Bladder microvascular endothelial cell (primary cell): ENCODE measurements at places on chromosomes 4 and X. TPM values are rescaled to one million over a fixed set of nuclear protein-coding genes. Genes with fewer than 3 reads are reported as not detected.

Gene MGAT4D
- total RNA-seq: not detected in 2 replicates

Gene RAB33A
- total RNA-seq: 0.19 and 0.49 TPM in 2 replicates

Gene RELL1
- 250 and 287 TPM in 2 replicates for total RNA-seq

Gene GYPB
- not detected in 2 replicates for total RNA-seq

Gene RPS6KA3
- 78.0 and 117 TPM in 2 replicates for total RNA-seq

Gene ZFP42
- 0.16 TPM in 1 of 2 replicates, not detected in the other for total RNA-seq

Gene ZNF732
- total RNA-seq: 0.81 and 0.88 TPM in 2 replicates

Gene CXorf51A
- not detected in 2 replicates for total RNA-seq

Gene LANCL3
- 0.16 and 0.25 TPM in 2 replicates for total RNA-seq

Gene FAM133A
- total RNA-seq: not detected in 2 replicates

Gene MUC7
- total RNA-seq: not detected in 2 replicates
